Stimulated activated CD4-positive, alpha-beta T cell treated with anti-CD3 and anti-CD28 coated beads, Interleukin-1b, Interleukin-23, amount 100 ng/mL, for 1 hour (primary cell): ENCODE measurements at places on chromosomes 4 and X.

DNA sequence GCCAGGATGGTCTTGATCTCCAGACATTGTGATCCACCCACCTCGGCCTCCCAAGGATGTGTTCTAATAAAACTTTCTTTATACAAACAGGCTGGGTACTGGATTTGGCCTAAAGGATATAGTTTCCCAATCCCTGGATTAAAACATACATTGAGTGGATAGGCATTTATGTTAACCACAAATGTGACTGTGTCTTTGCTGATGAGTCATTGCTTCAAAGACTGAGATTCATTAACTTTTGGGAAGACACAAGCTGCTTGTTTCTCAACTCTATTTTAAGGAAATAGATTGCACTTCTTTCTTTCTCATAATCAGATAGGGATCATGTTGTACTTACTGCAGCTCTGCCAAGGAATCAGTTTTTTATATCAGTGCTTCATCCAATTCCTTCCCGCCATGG, 131.3 kb upstream of the AGA start:
- no peak for DNase-seq

DNA sequence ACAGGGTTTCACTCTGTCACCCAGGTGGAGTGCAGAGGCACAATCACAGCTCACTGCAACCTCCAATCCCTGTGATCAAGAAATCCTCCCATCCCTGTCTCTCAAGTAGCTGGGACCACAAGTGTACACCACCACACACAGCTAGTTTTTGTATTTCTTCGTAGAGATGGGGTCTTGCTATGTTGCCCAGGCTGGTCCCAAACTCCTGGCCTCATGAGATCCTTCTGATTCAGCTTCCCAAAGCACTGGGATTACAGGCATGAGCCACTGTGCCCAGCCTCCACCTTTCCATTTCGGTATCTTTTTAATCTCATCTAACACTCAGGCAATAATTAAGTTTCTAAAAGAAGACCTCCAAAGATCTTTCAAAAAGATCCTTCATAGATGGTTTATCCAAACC, 22.9 kb downstream of the ADGRA3 start:
- no peak for DNase-seq

- no peak for DNase-seq
Measured at GRCh38 chr4:100906973-100907372, 389.2 kb upstream of the EMCN start.

GRCh38 chr4:29711226-29711625, 1008.9 kb upstream of the PCDH7 start:
- no peak for DNase-seq

- no peak for DNase-seq
Measured at GRCh38 chr4:119657111-119657611, 28.6 kb upstream of the PDE5A start.

GRCh38 chrX:63514569-63515080, 163.5 kb upstream of the SPIN4 start:
- no peak for DNase-seq

GRCh38 chr4:75698162-75698962, 25.2 kb upstream of the G3BP2 start:
- DNase-seq, result no peak

- DNase-seq, result no peak
Measured at GRCh38 chrX:10104958-10105658, 51.7 kb upstream of the CLCN4 start.

- peak; percentile 0 for DNase-seq
Measured at GRCh38 chrX:66728818-66729271, 90.0 kb upstream of the EDA2R start.

GRCh38 chrX:47776292-47777006, 60.3 kb upstream of the ZNF81 start:
- DNase-seq, result no peak

GRCh38 chr4:169418846-169419245, 148.1 kb upstream of the SH3RF1 start:
- no peak for DNase-seq

GRCh38 chr4:86582410-86582809, 11.7 kb upstream of the PTPN13 start:
- no peak for DNase-seq

- no peak for DNase-seq
Measured at GRCh38 chr4:47786958-47787370, 50.9 kb downstream of the CORIN start.

DNA sequence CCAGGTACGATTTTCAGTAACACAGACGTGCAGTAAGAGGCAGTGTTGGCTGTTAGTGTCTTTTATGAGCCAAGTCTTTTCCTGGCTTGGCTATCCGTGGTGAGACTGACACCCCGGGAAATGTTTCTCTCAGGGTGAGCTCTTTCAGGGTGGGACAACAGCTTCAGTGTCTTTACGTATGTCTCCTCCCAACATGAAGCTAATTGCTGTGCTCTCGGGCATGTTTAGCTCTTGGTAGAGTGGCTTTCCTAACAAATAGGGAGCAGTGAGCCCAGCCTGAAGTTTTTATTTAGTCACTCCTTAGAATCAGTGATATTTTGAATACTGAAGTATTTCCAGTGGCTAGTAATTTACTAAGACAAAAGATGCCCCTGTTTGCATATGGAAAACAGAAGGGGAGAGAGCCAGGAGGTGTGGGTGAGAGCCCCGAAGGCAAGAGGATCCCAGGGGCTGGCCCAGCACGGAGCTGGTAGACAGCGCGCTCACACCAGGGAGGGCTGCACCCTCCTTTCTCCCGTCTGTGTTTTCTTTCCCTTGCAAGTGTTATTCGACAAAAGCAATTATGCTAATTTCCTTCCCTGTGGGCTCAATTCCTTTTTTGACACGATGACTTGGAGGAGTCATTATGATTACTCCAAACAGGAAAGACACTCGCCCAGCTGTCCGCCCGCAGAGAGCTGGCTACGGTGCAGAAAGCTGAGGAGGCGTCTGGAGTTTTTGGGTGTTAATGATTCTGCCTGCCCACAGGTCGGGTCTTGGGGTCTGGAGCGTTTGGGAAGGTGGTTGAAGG, 47.7 kb downstream of the PDGFRA start:
- no peak for DNase-seq

- DNase-seq, result no peak
Measured at GRCh38 chr4:178481564-178481963, 1039.3 kb upstream of the AGA start.

DNA sequence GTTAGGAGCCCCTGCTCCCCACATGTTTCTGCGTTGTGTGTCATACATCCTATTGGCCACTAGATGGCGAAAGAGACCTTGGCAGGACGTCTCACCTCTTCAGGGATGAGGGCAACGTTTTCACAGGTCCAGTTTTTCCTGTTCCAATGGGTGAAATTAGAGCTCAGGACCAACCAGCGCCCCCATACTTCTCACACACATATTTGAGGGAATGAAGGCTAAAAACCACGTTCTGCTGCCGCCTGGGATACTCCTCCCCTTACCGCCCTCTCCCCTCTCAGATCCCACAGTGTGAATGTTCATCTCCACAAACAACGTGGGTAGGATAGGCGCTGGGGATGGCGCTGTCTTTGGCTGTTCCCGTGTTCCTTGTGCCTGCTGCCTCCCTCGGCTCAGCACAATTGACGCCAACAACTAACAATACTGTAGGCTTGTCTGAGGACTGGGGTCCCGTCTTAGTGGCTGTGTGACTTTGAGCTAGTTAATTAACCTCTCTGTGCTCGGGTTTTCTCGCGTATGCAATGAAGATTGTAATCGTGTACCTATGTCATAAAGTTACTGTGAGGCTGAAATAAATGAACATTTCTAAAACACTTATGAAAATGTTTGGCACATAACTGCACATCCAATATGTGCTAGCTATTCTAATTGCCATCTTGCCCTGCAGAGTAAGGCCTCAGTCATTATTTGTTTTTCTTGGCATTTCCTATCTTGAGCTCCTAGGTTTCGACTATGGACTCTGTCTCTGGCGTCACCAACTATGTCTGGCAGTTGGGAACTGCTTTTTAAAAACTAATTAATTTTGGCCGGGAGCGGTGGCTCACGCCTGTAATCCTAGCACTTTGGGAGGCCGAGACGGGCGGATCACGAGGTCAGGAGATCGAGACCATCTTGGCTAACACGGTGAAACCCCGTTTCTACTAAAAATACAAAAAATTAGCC, 181.3 kb upstream of the STK26 start:
- no peak for DNase-seq

DNA sequence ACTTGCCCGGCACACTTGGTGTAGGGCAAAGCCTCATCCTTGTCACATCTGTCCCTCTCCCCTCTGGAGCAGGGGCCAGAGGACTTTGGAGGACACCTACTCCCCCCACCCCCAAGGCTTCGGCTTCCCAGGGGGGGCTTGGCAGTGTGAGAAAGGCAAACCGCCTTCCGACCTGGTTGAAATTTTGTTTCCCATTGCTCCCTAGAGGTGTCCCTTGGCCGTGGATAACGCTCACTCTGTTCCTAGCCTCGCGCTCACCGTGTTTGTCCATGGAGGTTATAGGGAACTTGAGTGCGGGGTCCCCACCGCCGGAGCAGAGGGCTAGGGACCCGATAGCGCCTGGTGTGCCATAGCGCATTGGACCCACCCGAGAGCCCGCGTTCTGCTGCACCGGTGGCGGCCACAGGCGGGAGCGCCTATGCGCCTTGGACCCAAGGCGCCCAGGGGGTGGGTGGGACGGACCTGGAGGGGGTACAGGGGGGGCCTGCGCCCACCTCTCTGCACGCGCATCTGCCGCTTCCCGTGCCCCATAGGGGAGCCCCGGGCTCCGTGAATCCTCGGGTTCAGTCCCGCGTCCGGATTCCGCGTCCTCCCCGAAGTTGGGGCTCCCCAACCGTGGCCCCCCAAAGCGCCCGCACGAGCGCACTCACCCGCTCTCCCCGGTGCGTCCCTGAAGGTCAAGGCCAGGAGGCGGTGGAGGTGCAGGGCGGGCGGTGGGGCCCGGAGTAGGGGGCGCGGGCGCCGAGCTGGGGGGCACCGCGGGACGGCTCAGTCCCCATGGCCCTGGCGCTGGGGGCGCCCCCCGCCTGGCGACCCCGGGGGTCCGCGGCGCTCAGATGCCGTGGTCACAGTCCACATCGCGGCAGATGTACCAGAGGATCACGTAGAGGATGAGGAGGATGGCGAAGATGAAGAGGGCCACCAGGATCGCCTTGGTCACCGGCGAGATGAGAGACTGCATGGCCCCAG, 82.7 kb upstream of the DHRSX start:
- no peak for DNase-seq

DNA sequence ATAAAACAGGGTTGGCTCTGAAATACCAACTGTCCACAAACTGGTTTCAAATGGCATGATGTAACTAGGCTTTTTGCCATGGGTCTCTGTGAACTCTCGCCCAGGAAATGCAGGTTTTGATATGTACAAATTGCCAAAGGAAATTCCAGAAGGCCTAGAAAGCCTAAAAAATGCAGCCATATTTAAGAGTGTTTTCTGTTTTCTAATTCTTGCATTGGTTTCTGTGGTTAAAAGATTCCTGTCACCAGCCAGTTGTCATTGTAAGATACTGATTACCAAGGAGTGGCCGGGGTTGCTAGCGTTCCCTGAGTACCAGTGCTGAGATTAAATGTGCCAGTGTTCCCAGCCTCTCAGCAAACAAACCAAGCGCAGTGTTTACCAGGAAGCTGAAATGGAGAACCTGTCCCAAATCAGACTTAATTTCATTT, 53.9 kb upstream of the SORBS2 start:
- DNase-seq, result no peak

DNA sequence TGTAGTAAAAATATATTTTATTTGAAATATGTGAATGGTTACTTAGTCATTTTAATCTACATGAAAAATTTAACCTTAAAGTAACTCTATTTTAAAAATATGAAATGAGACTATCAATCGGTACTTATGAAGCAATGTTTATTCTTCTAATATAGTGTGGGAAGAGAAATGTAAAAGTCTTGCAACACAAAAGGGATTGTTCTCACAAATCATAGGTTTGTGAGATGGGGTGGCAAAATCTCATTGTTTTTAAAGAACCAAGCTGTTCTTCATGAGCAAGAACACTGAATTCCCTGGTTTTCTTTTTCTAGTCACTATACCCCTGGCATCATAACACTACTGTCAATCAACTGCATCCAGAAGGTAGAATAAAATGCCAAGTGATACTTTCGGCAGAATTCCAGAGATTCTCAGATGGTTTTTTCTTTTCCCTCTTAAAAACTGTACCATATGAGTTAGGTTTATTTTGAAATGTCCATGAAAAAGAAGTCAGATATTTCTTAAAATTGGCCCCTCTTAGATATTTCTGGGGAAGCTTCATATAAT, 52.2 kb downstream of the SNCA start:
- no peak for DNase-seq

DNA sequence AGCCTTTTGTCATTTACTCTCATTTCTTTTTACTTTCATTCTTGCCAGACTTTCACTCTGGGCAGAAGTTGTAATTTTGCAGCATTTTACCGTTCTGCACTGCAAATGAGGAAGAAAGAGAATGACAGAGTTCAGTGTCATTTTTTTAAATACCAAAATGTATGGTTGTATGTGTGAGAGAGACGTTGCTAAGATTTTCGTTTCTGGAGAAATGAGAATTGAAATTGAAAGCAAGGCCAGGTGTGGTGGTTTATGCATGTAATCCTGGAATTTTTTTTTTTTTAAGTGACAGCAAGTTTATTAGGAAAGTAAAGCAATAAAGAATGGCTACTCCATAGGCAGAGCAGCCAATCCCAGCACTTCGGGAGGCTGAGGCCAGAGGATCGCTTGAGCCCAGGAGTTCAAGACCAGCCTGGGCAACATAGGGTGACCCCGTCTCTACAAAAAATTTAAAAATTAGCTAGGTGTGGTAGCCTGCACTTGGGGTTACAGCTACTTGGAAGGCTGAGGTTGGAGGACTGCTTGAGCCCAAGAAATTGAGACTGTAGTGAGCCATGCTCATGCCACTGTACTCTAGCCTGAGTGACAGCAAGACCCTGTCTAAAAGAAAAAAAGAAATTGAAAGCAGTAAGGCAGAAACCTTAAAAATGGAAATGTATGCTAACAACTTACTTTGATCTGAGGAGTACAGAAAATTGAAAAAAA, 12.9 kb downstream of the DCK start:
- DNase-seq, result no peak

DNA sequence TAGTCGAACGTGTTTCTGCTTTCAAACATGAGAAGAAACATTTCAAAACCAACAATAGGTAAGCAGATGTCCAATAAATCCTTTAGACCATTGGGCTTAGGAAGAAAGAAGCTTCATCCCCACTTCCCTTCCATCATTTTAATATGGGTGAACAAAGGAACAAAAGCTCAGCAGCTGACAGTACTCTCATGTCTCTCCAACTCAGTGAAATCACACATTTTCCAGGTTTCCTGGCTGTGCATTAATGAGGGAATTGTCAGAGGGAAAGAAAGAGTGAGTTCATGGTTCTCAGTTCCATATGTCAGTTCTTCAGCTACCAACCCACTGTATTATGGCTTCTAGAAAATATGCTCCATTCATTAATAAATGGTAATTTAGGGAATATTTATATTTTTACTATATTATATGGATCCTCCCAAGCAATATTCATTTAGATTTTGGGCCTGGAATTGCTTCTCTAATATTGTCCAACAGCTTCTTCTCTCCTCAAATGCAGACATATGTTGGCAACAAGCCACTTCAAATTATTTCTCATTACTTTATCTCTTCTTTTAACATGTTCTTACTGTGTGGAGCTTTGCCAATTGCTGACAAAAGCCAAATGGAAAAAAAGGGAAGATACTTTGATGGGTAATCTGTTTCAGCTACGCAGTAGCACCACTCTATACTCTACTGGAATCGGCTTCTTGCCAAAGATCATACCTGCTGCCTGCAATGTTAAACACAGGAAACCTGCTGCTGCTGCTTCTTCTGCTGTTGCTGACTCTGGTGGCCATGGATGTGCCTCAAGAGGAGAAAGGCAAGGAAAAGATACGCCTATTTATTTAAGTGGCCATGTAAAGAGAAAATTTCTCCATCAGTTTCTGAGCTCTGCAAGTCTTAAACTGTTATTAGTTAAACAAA, 1757.6 kb downstream of the ARAP2 start:
- DNase-seq, result no peak

GRCh38 chr4:10093801-10094552, 22.6 kb downstream of the WDR1 start:
- no peak for DNase-seq
